Activated CD4-positive, alpha-beta memory T cell treated with anti-CD3 and anti-CD28 coated beads for 36 hours (primary cell): ENCODE measurements at places on chromosomes 16 and 17. TPM values are rescaled to one million over a fixed set of nuclear protein-coding genes. Genes with fewer than 3 reads are reported as not detected.

DNA sequence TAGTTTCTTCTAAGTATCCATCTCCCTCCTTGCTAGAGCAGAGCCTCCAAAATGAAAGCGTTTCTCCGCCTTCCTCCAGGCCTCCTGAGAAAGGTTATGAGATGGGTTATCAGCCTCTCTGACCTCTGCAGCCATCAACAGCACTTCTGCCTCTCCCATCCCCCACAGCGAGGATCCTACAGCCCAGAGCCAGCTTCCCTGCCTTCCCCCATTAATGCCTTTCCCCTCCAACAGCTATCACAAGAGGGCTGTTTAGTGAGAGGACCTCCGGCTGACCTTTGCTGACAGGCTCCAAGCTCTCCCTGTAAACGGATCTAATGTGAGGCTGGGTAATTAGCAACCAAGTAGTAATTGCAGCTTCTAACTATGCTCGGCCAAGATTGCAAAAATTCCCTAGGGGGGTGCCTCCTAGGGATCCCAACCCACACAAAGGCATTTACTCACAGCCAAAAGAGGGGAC, 55.8 kb downstream of the ZFHX3 start:
- H3K4me3 ChIP-seq, result no peak overlapping the region
- H3K27me3 ChIP-seq, result no peaks in the 10 kb centered on the region
- H3K36me3 ChIP-seq, result no peaks in the 10 kb centered on the region

DNA sequence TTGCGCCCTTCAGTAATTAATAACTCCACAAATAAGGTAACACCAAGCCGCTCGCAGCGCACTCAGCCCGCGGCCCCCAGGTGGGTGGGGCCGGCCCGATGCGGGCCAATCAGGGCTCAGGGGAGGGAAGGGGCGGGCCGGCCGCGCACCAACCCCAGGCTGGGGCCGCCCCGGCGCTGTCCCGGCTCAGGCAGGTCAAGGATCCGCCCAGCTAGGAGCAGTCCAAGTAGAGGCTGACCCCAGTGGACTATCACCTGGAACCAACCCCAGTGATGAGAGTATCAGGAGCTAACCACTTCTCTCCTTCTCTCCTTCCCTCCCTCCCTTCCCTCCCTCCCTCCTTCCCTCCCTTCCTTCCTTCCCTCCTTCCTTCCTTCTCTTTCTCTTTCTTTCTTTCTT, 110.8 kb downstream of the C16orf78 start:
- no peak overlapping the region for H3K4me3 ChIP-seq
- H3K4me1 ChIP-seq, result no peaks in the 10 kb centered on the region
- H3K27me3 ChIP-seq, result no peaks in the 10 kb centered on the region
- H3K36me3 ChIP-seq, result no peaks in the 10 kb centered on the region

- DNase-seq, result no peak
- H3K4me3 ChIP-seq, result no peak overlapping the region
- no peaks in the 10 kb centered on the region for H3K36me3 ChIP-seq
- H3K27ac ChIP-seq, result no peak overlapping the region
- H3K27me3 ChIP-seq, result peaks cover 12% of the 10 kb centered on the region
Observed at GRCh38 chr17:20920815-20921199, 122.0 kb downstream of the USP22 start.

GRCh38 chr17:72145562-72145961, 24.7 kb downstream of the SOX9 start:
- no peaks in the 10 kb centered on the region for H3K36me3 ChIP-seq
- no peak overlapping the region for H3K4me3 ChIP-seq
- DNase-seq, result no peak
- no peak overlapping the region for H3K27ac ChIP-seq
- H3K4me1 ChIP-seq, result no peaks in the 10 kb centered on the region
- peaks cover 2% of the 10 kb centered on the region for H3K27me3 ChIP-seq

DNA sequence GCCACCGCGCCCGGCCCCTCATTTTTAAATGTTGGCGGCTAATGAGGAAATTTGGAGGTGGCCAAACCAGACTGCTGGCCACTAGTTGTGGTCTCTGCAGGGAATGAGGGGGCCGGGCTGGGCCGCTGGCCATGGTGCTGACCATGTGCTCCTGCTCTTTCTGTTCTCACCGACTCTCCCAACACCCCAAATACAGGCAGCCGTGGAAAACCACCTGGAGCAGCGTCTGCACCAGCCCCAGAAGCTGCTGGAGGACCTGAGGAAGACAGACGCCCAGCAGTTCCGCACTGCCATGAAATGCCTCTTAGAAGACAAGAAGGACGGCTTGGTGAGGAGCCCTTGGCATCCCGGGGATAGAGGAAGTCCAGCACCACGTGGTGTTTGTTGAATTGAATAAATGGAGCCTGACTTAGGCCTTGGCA, 21.3 kb downstream of the OTOA start:
- H3K4me1 ChIP-seq, result no peaks in the 10 kb centered on the region
- no peaks in the 10 kb centered on the region for H3K36me3 ChIP-seq
- no peak for DNase-seq
- H3K4me3 ChIP-seq, result no peak overlapping the region
- H3K27me3 ChIP-seq, result peaks cover 5% of the 10 kb centered on the region
- no peak overlapping the region for H3K27ac ChIP-seq

GRCh38 chr17:337022-337420, 15.6 kb downstream of the RPH3AL start:
- H3K4me1 ChIP-seq, result peaks cover 38% of the 10 kb centered on the region
- H3K36me3 ChIP-seq, result no peaks in the 10 kb centered on the region
- no peak overlapping the region for H3K27ac ChIP-seq
- H3K4me3 ChIP-seq, result no peak overlapping the region
- H3K27me3 ChIP-seq, result peaks cover 3% of the 10 kb centered on the region

- no peak overlapping the region for H3K4me3 ChIP-seq
- peaks cover 10% of the 10 kb centered on the region for H3K27me3 ChIP-seq
- no peaks in the 10 kb centered on the region for H3K36me3 ChIP-seq
- H3K4me1 ChIP-seq, result peaks cover 2% of the 10 kb centered on the region
Observed at GRCh38 chr16:87198328-87198832, 118.8 kb downstream of the C16orf95 start.

GRCh38 chr17:10099051-10099571, 99.3 kb downstream of the GAS7 start:
- H3K4me1 ChIP-seq, result no peaks in the 10 kb centered on the region
- no peaks in the 10 kb centered on the region for H3K36me3 ChIP-seq
- H3K27ac ChIP-seq, result no peak overlapping the region

- no peaks in the 10 kb centered on the region for H3K36me3 ChIP-seq
- no peak overlapping the region for H3K4me3 ChIP-seq
- no peak for DNase-seq
- H3K4me1 ChIP-seq, result peaks cover 11% of the 10 kb centered on the region
- no peak overlapping the region for H3K27ac ChIP-seq
Observed at GRCh38 chr17:82355770-82356427, 3.1 kb upstream of the TEX19 start.

DNA sequence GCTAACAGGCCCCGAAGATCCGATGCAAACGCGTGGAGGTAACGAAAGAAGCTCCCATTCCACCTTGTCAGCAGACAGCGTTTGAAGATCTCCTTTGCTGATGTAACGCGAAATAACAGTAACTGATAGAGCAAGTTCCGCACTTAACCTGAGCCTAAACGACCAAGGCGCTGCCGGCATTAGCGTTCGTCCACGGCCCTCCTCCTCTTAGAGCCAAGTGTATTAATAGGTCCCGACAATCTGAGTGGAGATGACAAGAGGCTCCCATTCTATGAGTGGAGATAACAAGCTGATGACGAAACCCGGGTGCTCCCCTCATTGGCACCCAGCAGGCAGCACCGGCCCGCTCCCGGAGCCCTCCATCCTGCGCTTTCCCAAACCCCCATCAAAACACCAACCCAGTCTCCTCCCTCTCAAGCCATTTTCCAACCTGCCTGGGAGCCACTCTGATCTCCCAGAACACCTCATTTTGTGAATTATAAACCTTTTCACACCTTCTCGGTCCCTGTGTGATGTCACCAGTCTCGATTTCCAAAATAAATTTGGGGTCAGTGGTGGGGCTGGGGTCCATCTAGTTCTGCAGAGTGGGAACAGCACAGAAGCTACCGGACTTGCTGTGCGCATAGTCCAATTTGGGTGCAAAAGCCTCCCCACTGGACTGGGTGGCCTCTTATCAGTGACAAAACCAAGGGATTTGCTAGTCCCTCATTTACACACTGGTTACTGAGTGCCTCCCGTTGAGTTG, 35.4 kb upstream of the ARL4D start:
- no peak overlapping the region for H3K27ac ChIP-seq
- peaks cover 11% of the 10 kb centered on the region for H3K27me3 ChIP-seq
- H3K4me3 ChIP-seq, result no peak overlapping the region
- peaks cover 14% of the 10 kb centered on the region for H3K36me3 ChIP-seq
- peaks cover 44% of the 10 kb centered on the region for H3K4me1 ChIP-seq
- no peak for DNase-seq

- no peaks in the 10 kb centered on the region for H3K36me3 ChIP-seq
- no peak for DNase-seq
- H3K4me3 ChIP-seq, result no peak overlapping the region
- no peaks in the 10 kb centered on the region for H3K4me1 ChIP-seq
- H3K27ac ChIP-seq, result no peak overlapping the region
Observed at GRCh38 chr17:71978435-71978834, 142.4 kb upstream of the SOX9 start.

GRCh38 chr16:80526418-80527061, 14.3 kb upstream of the DYNLRB2 start:
- H3K27me3 ChIP-seq, result peaks cover 1% of the 10 kb centered on the region
- DNase-seq, result peak; percentile 63
- no peaks in the 10 kb centered on the region for H3K4me1 ChIP-seq
- H3K4me3 ChIP-seq, result no peak overlapping the region
- no peaks in the 10 kb centered on the region for H3K36me3 ChIP-seq
- no peak overlapping the region for H3K27ac ChIP-seq

DNA sequence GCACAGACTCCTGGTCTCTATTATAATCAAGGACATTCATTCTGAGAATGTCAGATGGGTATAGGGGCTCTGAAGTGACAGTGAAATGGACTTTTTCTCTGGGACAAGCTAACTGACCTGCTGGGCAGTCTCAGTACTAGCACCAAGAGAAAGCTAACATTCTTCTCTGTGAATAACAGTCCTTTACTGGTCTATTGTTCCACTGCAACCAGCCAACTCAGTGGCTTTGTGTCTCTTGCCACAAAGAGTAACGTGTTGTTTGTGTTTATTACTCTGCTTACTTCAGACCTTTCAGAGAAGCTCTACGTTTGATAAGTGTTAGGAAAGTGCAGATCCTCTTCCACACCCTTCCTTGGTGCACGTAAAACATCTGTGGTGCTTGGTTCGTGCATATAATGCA, 61.5 kb upstream of the BCAR1 start:
- peaks cover 10% of the 10 kb centered on the region for H3K36me3 ChIP-seq
- H3K4me1 ChIP-seq, result peaks cover 4% of the 10 kb centered on the region
- no peaks in the 10 kb centered on the region for H3K27me3 ChIP-seq
- no peak overlapping the region for H3K27ac ChIP-seq
- H3K4me3 ChIP-seq, result no peak overlapping the region

DNA sequence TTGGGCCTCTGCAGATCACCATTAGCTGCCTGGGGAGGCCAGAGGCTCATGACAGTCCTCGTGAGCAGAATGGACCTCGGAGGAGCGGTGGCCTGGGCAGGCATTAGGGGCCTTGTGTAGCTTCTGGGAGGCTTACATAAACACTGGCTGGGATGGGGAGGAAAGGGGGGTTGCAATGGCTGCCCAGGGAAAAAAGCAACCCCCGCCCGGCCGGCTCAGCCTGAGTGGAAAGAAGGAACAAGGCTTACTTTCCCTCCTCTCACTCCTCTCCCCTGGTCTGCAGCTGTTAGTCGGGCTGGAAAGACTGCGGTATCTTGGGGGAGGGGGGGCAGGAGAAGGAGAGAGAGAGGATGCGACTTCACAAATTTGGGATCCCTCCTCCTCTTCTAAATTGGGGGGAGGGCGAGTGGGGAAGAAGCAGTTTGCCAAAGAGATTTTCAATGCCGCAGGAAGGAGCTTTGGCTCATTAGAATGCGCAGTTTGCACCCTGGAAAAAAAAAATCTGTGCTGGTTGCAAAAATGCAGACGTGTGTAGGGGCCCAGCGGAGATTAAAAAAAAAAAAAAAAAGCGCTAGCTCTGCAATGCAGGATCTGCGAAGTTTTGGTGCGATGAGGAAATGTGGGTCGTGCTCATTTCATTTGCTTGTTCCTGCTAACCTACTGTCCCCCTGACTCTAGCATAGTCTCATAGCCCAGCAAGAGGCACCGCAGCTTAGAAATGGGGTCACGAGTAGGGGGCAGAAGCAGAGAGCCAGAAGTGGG, 6.6 kb upstream of the NR1D1 start:
- peak overlapping the region; percentile 27 for H3K4me3 ChIP-seq
- H3K36me3 ChIP-seq, result no peaks in the 10 kb centered on the region
- DNase-seq, result no peak

- H3K27me3 ChIP-seq, result peaks cover 15% of the 10 kb centered on the region
- H3K4me3 ChIP-seq, result no peak overlapping the region
- no peaks in the 10 kb centered on the region for H3K4me1 ChIP-seq
- no peak overlapping the region for H3K27ac ChIP-seq
- no peaks in the 10 kb centered on the region for H3K36me3 ChIP-seq
- DNase-seq, result no peak
Observed at GRCh38 chr16:80875616-80876015, 71.2 kb upstream of the CDYL2 start.

DNA sequence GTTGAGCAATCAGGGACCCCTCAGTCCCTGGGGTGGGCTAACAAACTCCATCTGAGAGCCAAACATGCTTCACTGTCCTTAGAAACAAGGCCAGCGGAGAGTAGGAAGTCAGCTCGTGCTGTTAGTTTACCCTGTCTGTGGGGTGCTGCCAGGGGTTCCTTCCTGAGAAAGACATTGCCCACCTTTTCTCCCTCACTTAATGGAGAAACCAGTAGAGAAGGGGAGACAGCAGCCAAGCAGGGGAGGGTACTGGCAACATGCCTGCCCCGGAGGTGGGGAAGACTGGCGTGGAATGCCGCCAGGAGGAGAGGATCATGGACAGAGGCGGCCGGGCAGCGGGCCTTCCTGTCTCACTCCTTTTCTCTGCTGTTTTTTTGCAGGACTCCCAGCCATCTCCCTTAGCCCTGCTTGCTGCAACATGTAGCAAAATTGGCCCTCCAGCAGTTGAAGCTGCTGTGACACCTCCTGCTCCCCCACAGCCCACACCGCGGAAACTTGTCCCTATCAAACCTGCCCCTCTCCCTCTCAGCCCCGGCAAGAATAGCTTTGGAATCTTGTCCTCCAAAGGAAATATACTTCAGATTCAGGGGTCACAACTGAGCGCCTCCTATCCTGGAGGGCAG, 19.9 kb downstream of the SP2 start:
- no peak overlapping the region for H3K4me3 ChIP-seq
- H3K27me3 ChIP-seq, result no peaks in the 10 kb centered on the region
- H3K27ac ChIP-seq, result no peak overlapping the region
- H3K4me1 ChIP-seq, result peaks cover 16% of the 10 kb centered on the region

The ARL5C gene
- not detected for total RNA-seq

The SECTM1 gene
- total RNA-seq, result 12.7 TPM

The RAP1GAP2 gene
- total RNA-seq, result 2.3 TPM

The OTOP3 gene
- total RNA-seq, result not detected

The NLGN2 gene
- total RNA-seq, result 9.0 TPM

The NUBP1 gene
- 26.5 TPM for total RNA-seq

The LPO gene
- not detected for total RNA-seq

The ZNF213 gene
- total RNA-seq, result 9.0 TPM

The HAP1 gene
- total RNA-seq, result not detected

The WNT3 gene
- total RNA-seq, result 0.19 TPM

The PPM1E gene
- not detected for total RNA-seq

The CRHR1 gene
- total RNA-seq, result not detected
